ENCODE measurements at places on chromosomes 7 and 10.

DNA sequence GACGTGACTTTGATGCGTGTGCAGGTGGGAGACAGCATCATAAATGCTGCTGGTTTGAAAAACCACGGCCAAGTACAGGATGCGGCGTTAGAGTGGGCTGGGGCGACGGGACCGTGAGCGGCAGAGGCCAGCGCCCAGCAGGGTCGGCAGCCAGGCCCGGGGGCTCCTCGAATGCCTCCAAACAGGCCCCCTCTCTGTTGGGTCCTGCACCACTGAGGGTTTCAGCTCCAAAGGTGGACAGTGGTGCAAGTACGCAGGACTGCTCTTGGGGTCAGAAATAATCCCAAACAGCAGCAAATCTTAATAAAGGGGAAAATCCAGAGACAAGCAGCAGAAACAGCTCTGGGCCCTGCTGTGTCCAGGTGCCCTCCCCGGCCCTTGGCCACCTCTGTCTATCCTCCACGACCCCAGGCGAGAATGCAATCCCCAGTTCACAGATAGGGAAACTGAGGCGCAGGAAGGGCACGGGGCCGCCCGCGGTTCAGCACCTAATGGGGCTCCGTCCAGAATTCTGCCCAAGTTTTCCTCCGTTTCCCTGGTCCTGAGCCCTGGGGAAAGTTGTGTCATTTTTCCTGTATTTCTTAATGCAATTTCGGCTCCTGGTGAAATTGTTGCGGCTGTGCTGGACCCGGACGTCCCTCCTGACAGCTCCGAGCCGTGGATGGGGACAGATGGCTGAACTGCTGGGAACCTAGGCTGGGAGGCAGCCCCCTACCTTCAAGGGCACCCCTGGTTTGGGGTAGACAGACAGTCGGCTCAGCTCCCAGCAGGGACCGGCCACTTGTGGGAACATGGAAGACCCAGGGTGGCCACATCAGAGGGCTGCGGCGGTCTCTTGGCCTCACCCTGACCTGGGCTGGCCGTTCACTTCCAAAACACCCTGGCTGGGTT is 97.4 kb downstream of the FOXL3 start:
- DNase-seq, result no peak

- no peak for DNase-seq
Observed at GRCh38 chr7:78151229-78151628, 352.7 kb downstream of the PHTF2 start.

DNA sequence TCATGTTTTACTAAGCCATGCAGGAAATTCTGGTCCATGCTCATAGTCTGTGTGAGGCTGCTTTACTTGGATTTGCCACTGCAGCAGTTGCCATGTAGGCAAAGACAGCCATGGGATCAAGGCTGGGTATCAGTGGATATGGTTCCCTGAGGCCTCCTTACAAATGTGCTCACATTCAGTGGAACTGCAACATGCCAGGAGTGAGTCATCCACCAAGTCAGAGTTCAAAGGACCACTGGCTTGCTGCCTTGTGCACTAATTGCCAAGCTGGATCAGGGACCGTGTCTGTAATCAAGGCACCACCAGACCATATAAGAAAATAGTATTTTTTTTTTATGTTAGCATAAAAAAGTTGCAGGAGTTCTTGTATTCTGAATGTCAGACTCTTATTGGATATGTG is 101.0 kb downstream of the CDCA7L start:
- no peak for DNase-seq

DNA sequence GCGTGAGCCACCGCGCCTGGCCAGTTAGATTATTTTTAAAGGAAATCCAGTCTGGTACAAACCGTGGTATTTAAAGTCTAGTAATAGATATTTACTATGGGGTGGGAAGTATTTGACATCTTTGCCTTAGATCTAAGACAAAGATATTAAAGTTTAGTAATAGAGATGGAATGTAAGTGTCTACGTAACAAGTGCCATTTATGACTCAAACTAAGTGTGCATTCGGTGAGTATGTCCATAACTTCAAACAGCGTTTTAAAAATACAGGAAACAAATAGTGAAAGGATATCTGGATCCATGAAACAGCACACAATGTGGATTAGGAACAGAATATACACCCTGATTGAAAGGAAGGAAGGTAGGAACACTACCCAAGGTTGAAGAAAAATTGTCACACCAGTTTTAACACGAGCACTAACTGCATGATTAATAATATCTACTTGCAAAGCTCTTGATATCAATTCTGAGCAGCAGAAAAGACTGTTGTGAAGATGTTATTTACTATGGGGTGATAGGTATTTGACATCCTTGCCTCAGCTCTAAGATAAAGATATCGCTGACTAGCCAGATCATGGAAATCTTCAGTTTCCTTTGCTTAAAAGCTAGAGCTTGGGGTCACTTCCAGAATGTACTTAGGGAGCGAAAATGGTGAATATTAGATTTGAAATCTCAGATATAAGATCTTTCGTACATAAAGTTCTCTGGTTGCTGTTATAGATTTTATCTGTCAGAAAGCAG is 48.7 kb downstream of the EPC1 start:
- DNase-seq, result no peak

GRCh38 chr7:102004229-102004628 is 186.8 kb downstream of the CUX1 start:
- DNase-seq, result no peak

- DNase-seq, result no peak
Observed at GRCh38 chr7:114911411-114911810, 10.5 kb upstream of the MDFIC start.

DNA sequence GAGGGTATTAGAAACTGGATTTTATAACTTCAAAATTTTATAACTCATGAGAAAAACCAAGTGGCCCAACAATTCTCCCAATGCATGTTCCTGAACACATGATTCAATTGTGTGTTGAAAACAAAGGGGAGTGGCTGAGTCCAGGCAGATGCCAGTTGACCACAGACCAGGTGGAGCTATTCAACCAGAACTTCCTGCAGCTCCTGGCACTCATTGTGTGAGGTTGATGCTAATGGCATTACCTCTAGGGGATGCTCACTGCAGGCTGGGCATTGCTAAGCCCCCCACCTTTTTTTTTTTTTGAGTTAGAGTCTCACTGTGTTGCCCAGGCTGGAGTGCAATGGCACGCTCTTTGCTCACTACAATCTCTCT is 20.3 kb downstream of the MYOF start:
- DNase-seq, result no peak

DNA sequence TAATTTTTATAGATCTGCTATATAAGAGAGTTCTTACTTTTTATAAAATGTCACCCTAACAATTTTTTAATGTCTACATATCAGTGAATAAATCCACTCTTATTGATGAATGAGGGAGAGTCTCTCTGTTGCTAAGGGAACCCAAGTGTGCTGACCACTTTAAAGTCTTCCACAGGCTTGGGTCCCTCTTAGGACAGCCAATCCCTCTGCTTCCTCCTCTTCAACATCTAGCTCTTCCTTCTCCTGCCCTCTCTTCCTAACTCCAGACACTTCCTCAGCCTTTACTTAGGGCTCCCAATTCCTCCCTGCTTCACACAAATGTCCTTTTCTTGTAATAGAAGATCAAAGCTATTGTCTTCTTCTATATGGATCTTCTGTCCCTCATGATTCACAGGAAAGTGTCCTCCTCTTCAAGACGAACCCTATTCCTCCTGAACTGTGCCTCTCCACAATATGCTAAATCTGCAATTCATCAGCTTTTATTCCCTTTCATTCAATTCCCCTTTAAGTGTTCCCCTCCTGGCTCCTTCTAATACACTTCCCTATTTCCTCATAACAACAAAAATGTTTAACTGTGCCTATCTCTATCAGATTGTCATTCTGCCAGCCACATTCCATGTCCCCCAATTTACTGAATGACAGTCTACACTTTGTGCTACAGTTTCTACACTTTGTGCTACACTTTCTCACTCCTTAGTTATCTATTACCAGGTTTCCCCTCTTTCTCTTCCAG is 37.7 kb downstream of the CDK6 start:
- DNase-seq, result no peak

DNA sequence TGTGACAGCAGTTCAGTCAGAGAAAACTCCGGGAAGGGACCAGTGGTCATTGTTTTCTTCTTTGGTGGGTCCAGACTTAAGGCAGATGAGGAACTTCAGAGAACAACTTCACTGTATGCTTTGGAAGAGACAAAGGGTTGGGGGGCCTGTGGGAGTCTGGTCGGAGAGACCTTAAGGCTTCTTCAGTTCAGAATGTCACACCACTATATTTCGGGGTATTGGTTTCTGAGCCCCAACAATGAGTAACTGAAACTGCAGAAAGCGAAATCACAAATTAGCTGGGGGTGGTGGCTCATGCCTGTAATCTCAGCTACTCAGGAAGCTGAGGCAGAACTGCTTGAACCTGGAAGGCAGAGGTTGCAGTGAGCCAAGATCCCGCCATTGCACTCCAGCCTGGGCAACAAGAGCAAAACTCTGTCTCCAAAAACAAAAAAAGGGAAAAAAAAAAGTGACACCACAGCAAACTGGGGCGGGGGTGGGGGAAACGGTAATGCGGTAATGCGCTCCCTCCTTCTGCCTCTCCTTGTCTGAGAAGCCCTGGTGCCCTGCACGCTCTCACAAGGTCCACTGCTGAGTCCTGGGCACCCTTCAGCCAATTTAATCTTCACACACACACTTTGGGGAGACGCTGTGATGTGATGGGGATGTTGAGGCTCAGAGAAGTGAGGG is 2.2 kb upstream of the ADIRF start:
- no peak for DNase-seq

- DNase-seq, result no peak
Observed at GRCh38 chr10:15824498-15824897, 35.8 kb downstream of the MINDY3 start.

DNA sequence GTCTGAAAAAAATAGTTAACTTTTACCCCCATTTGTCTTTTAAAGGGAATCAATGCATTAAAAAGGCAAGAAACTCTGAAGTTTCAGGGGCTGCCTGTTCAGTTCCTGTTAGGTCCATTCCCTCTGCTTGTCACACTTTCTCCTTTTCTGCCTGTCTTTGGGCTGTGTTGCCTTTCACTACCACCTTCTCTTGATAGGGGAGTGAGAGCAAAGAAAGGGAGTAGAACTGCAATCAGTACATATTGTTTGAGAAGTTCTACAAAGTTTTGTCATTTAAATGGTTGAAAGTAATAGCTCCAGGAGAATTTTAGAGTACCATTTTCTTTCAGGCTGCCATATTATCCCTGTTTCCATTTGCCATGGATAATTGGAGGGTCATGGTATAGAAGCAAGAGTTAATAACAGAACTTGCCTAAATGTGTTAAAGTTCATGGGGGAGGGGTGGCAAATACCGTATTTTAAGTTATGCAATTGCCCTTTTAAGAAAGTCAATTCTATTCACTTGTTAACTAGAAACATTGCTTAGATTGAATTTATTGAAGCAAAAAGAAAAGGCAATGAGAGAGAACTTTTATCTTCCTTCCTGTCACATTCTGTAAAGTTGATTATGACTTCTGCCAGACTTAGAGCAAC is 38.6 kb downstream of the MPLKIP start:
- DNase-seq, result no peak

- no peak for DNase-seq
Observed at GRCh38 chr10:63665670-63666134, 144.5 kb downstream of the REEP3 start.

Measured in anterior cingulate cortex (tissue), 58 donors.